HS-27A (cell line): ENCODE measurements at places on chromosomes 7 and 10.

GRCh38 chr10:13594641-13595040 is 7.9 kb downstream of the PRPF18 start:
- DNase-seq, result no peak

DNA sequence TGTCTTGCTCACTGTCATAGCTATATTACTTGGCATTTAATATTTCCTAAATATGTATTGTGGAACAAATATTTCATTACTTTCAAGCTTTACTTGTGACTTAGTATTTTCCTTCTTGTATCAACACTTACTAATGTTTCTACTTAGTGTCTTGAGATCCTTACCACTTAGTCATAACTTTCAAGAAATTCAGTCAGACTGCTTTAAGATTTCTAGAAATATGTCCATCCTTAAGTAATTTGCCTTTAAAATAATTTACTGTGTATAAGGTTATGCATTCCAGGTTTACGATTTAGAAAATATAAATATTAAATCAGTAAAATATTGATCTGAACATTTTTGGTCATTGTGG is 87.3 kb upstream of the CSTF2T start:
- no peak for DNase-seq

GRCh38 chr7:82841828-82842227 is 320.9 kb downstream of the PCLO start:
- peak; percentile 9 for DNase-seq

DNA sequence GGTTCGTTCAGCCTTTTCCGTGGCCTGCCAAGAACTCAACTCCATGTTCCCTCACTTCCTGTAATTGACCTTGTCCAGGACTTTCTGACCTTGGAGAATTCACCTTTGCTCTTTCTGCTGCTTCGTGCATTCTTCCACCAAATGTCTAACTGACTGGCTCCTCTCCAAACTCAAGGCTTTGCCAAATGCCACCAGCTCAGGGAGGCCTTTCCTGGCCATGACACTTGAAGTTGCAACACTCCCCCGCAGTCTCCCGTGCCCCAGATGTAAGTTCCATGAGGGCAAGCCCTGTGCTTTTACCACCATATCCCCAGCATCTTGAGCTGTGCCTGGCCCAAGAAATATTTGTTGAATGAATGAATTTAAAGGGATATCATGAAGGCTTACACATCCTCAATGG is 238.4 kb downstream of the ARHGAP21 start:
- DNase-seq, result no peak

GRCh38 chr7:4151926-4152549 is 530.1 kb upstream of the FOXK1 start:
- no peak for DNase-seq

DNA sequence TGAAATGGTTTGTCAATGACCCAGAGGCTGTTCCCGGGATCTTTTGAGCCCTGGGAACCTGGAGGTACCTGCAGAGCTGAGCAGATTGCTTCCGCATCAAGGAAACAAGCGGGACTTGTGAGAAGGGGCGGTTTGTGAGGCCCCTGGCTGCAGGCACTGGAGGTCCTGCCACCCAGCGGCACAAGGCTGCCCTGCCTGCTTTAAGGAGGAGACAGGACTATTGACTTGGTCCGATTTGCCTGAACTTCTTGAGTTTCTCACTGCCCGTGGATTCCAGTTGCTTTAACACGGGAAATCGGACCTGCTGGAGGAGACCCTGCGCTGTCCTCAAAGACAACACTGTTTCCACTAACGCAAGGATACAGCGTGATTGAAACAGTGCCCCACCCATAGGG is 130.1 kb downstream of the DNAJB6 start:
- no peak for DNase-seq

GRCh38 chr7:107471292-107472070 is 1.6 kb downstream of the GPR22 start:
- no peak for DNase-seq

DNA sequence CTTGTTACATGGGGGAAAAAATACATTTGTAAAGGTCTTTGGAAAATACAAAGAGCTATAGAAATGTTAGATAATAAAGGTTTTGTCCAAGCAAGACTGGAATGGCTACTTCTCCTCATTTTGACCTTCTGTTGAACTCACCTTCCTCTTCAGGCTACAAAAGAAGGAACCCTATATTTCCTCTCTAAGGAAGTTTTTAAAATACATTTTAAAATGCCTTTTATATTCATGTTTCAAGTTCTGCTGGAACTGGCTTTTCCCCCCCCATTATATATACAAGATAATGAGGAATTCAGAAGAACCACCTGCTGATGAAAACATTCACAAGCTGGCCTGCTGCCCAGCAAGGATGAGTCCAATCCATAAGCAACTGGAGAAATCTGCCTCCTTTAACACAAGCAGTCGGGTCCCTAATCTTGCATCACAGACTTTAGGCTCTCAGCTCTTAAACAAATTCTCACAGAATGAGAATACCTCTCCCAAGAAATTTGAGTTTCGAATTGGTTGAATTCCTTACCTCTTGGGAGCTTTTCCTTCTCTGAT is 44.6 kb downstream of the MTERF1 start:
- DNase-seq, result no peak

GRCh38 chr10:24118246-24118645 is 90.7 kb upstream of the KIAA1217 start:
- no peak for DNase-seq

DNA sequence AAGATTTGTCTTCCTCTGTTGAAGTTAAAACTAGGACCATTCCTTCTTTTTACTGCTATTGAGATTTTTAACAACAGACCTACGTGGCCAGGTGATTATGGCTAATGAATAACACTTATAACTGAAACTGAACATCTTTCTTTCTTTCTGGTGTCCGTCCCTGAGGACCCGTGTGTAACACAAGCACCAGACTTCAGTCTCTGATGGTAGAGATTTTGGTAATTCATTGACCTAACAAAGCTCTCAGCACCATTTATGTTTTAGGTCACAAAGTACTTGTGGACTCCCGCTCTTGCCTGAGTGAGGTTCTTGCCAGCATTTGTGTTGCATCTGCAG is 40.4 kb upstream of the TMEM229A start:
- DNase-seq, result no peak

DNA sequence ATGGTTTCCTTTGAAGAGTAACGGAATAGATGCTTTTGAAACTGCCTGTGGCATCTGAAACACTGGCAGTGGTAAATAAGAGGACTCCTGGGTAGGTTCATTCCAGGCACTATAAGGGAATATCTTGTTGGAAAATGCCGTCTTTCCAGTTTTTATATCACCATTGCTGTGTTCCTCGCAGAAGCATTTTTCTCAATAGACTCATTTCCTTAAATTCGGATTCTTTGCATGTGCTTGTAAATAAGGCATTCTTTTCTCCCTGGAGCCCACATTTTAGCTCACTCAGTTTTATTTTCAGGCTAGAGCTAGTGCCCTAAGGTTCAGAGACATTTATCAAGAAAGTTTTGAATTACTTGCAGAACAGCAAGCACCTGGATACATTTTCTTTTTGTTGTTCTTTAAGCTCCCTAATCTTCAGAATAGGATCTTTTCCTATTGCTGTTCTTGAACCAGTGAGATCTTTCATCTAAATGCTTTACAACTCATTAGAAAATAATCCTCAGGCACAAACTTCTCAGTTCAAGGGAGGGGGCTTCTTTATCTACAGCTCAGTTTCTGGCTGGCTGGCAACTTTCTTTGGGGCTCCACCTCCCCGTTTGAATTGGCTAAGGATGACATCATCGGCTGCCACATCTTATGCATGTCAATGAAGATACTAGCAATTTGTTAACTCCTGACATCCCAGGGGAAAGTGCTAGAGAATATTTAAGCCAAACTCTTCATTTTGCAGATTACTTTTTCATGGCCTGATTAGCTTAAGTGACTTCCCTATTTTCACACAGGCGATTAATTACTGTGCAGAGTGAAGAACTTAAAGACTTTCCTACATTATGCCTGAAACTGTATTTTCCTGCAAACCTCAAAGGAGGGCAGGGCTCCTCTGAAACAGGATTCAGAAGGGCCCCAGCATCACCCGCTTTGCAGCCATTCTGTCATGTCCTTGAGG is 133.7 kb upstream of the RSU1 start:
- DNase-seq, result no peak

- no peak for DNase-seq
These were observed 81.6 kb upstream of the PFKP start for GRCh38 chr10:2985729-2986232.

DNA sequence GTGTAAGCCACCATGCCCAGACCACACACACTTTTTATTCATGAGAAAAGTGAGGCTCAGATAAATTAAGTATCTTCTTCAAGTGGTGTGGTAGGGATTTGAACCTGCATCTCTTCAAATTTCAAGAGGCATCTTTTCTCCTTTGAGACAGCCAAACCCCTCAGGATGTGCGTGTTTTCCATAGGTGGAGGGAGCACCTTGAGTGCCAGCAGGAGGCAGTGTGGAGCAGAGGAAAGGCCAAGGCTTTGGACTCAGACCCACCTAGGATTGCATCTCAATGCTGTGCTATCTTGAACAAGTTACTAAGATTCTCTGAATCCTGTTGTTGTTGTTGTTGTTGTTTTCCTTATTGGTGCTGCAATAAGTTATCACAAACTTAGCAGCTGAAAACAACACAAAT is 40.2 kb upstream of the MYL10 start:
- DNase-seq, result no peak

DNA sequence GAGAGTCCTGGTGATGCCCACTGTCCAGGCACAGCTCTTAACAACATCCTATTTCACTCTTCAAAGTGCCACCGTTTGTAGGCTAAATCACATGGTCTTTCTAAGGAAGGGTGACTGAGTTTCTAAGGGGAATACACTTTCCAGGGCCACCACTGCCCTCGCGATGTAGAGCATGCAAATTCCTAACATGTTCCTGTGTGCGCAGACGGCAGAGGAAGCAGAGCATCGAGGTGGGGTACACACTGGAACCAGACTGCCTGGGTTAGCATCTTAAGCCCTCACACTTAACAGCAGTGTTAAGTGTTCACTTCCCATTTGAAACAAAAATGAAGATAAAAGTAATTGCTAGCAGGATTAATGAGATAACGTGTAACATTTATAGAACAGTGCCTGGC is 3.0 kb downstream of the VOPP1 start:
- DNase-seq, result no peak

DNA sequence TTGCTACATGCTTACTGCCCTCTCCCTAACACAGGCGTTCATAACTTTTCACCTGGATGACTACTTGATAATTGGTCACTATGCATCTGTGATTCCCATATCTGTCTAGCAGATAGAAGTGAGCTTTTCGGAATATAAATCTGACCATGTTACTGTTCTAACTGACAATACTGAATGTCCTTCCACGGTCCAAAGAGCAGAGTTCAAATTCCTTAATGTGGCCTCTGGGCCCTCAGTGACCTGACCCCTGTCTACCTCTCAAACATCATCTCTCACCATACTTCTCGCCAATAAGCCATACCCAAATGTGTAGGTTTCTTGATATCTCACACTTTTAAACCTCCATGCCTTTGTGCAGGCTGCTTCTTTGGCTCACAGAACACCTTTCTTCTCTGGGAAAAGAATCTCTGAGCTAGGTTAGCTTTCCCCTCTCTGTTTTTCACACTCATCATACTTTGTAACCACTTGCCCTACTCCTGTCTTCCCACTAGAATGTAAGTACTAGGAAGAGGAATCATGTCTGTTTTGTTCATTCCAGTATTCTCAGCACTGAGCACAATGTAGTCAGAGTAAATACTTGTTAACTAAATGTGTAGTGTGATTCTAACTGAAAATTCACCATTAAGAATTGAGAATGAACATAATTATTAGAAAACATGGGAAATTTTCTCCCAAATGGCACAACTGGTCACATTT is 39.2 kb upstream of the LRRC17 start:
- DNase-seq, result no peak
